Fibroblast of mammary gland (primary cell): ENCODE measurements at places on chromosomes 6 and 20.

DNA sequence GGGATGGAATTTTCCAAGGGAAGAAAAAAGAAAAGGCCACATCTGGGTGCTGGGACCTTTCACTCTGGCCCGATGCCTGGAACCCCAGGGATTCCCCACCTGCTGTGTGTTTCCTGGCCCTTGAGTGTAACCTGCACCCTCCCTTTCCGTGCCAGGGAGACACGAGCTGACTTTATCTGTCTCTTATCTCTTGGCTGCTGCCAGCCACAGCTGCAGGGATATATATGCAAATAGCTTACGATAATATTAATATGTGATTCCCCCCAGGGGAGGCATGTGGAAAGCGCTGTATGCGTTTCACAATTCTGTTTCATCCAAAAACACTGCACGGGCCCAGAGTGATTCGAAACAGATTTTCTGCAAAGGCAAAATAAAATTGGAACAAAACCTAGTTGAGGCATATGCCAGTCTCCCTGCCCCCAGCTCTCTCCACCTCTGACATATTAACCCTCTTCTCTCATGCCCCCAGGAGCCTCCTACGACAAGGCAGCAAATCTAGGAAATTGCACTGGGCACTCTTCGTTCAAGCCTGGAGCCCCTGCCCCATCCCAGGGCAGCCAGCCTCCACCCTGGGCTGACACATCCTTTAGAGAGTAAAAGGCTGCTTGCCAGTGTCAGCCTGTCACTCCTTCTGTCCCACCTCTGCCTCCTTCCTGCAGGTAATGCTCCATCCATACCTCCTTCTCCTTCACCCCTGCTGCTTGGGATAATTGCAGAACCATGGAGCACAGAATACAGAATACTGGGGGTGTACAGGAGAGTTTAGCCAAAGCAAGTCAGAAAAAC, 1.3 kb downstream of the RIPOR3 start:
- peak; percentile 65 for DNase-seq

DNA sequence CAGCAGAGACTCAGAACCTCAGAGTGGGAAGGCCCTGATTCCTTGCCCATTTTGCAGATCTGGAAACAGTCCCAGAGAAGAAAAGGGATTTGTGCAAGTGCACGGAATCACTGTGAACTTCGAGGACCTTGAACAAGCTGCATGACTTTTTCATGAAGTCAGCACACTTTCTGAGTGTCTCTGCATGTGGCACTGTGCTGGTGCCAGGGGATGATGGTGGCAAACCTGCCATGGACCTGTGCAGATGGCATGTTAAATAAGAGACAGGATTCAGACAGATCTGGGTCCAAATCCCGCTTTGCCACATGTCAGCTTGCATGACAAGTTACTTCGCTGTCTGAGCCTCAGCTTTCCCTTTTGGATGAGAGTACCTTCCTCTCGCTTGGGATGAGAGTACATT, 26.8 kb downstream of the ZNF831 start:
- no peak for DNase-seq

GRCh38 chr6:133947302-133947900, 5.6 kb upstream of the TBPL1 start:
- DNase-seq = no peak

DNA sequence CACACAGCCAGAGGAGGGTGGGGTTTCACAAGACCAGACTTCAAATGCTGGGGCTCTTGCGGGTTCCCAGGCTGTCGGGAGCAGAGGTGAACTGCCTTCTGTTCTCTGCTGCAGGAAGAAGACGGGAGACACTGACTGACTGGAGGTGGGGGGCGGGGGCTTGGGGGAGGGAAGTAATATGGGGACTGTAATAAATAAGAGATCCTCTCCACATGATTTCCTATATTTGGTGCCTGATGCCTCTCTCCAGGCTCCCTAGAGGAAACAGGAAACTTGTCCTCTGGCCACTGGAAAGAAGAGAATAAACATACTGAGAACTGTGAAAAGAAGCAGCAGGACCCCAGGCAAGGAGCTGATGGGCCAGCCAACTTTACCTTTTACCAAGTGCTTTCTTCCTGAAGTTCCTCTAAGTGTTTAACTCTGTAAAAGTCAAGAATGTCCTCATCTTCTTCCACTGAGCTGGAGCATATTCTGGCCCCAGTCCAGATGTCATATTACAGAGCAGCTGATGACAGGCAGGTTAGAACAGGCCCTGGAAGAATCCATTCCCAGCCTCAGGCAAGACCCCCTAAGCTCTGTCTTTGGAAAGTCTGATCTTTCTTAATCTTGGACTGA, 33.2 kb upstream of the ADGRF5 start:
- DNase-seq = no peak

- DNase-seq = no peak
Measured at GRCh38 chr6:87945181-87945580, 102.5 kb upstream of the SPACA1 start.

GRCh38 chr20:61599061-61599531, 347.0 kb downstream of the CDH4 start:
- DNase-seq = no peak

- DNase-seq = no peak
Measured at GRCh38 chr20:24681634-24682495, 212.4 kb downstream of the SYNDIG1 start.

GRCh38 chr20:3167738-3168078, 5.6 kb downstream of the LZTS3 start:
- no peak for DNase-seq

GRCh38 chr20:36833275-36834020, 42.5 kb upstream of the TLDC2 start:
- DNase-seq = peak; percentile 65
